D341Med (cell line): ENCODE measurements at places on chromosomes 4 and X.
A peak's percentile ranks its signal among the peaks of the same experiment; 100 is the strongest.

GRCh38 chr4:54683616-54684346 lies 26.0 kb downstream of the KIT start:
- no peak for DNase-seq

DNA sequence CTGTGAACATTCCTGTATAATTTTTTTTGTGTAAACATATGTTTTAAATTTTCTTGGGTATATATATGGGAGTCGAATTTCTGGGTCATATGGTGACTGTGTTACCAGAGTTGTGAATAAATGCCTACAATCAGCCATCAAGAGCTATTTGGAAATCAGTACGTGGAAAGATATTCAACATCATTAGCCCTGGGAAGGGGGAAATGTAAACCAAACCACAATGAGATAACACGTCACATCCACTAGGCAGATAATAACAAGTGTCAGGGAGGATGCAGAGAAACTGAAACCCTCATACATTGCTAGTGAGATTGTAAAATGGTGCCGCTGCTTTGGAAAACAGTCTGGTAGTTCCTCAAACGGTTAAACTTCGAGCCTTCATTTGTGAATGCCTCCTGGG lies 43.9 kb downstream of the LUZP4 start:
- DNase-seq: no peak

GRCh38 chrX:41001327-41001726 lies 83.9 kb upstream of the USP9X start:
- no peak for DNase-seq

DNA sequence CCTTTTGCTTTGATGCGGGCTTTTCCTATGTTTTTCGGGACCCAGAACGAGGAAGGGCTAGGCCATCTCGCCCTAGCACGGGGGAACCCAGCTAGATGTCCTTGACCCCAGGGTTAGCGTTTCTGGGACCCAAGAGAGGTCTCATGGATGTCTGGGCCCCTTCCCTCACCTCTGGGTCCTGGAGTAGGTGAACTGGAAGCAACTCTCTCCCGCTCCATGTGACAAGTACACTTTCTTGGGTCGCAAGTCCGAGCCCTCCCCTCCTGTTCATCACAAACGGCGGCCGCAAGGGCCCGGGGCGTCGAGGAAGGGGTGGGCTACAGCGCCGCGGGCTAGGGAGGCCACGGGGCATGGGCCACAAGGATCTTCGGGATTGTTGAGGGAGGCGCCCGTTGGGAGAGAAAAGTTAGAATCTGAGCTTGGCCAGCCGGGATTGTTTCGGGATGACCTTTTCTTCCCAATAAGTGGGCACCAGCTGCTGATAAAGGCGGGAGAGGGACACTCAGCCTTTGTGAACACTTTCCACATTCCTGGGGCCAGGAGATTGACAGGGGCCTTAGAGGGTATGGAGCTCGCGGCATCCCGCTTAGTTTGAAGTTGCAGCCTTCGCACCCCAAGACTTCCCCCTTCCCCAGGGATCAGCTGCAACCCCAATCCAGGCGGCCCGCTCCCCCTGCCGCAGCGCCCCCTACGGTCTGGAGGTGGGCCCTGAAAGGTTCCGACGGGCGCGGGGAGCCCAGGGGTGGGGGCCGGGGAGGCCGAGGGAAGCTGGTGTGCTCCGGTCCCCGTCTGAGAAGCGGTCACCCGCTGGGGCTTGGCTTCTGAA lies 136.9 kb upstream of the ZIC3 start:
- DNase-seq: no peak

DNA sequence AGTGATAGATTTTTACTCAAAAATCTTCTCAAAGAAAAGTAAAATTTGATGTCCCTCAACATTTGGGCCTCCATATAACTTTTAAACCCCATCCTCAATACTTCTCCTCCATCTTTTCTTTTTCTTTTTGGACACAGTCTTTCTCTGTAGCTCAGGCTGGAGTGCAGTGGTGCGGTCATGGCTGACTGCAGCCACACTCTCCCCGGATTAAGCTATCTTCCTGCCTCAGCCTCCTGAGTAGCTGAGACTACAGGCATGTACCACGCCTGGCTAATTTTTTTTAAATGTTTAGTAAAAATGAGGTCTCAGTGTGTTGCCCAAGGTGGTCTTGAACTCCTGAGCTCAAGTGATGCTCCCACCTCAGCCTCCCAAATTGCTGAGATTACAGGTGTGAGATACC lies 33.1 kb downstream of the KDM6A start:
- no peak for DNase-seq

- no peak for DNase-seq
Measured at GRCh38 chr4:137890812-137891211, 351.3 kb downstream of the SLC7A11 start.

GRCh38 chr4:87240341-87240740 lies 19.9 kb upstream of the KLHL8 start:
- DNase-seq: no peak

DNA sequence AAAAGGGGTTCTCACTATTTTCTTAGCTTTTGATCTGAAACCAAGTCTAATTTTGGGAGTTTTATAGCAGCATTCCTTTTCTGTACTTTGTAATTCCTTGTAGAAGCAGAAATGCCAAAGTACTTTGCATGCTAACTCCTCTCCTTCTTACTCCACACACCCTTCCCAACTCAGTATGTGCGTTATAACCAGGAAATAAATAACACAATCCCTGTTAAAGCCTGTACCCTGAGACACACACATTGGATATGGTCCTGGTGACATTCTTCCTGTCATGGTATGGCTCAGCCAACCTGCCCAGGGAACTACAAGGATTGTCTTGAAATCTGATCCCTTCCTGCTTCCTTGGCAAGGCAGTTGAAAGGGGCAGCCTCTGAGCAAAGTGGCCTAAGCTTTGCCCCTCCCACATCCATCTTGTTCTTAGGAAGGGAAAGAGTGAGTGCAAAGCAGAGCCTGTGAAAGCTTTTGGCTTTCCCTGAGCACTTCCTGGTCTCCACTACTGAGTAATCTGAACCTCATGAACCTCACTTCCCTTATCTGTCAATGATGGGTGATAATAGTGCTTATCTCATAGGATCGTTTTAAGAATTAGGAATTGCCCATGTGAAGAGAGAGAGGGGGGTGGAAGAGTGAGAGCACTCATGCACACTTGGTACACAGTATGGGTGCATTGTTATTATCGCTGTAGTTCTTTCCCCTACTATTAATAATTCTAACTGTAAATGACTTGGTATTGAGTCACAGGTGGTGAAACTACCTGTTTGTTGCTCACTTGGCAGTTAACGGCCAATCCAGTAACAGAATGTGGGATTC lies 109.3 kb downstream of the AFF2 start:
- DNase-seq: peak; percentile 51

- DNase-seq: no peak
Measured at GRCh38 chr4:86924811-86925210, 10.0 kb upstream of the AFF1 start.

GRCh38 chr4:22802876-22803275 lies 110.1 kb downstream of the GBA3 start:
- no peak for DNase-seq

DNA sequence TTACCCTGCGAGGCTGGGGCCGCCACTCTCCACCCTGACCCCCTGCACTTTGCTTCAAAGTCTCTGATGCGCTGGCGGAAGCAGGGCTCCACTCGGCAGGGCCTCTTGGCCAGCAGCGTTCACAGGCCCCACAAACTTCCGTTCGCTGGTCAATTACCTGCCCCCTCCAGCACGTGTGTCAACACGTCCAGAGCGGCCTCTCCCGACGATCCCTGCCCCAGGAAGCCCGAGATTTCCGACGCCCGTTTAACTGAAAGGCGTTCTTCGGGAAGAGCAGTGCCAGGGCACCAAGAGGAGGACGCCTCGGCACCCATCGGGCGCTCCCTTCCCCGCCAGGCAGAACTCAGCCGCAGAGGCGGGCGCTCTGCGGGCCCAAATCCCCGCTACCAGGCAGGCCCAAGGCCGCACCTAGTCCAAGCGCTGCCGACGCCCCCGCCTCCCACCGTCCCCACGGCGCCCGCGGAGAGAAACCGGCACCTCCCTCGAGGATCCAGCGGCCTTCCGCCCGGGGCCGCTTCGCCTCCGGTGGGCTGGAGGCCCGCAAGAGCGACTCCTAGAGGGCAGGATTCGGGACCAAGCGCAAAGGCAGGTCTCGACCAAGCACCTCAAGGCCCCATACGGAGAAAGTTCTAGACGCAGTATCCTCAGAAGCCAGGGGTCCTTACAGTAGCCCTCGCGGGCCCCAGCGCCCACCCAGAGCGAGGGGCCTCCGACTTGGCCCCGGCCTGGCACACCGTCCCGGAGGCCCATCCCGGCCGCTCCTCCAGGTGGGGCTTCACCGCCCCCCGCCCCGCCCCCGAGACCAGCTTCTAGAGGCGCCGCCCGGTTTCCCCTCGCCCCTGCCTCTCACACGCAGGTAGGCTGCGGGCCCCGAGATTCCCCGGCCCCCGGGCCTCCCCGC lies 586 bp downstream of the BCAP31 start:
- peak; percentile 66 for DNase-seq

- DNase-seq: peak; percentile 50
Measured at GRCh38 chrX:32501606-32502005, 709.7 kb downstream of the DMD start.

DNA sequence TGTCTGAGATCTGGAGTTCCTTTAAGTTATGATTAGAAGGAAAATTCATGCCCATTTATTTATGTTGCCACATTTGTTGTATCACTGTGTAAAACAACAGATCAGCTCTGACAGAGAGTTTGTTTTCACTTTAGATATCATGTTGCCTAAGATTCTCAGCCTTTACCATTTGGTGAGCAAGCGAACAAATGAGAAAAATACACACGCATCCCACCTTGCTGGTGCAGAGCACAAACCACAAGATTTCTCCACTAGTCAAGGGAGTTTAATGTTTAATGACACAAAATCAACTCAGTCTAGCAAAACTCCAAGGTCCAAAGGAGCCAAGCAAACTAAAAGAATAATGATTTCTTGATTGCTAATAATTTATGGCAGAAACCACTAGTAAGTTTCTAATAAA lies 27.7 kb downstream of the FGF5 start:
- no peak for DNase-seq

DNA sequence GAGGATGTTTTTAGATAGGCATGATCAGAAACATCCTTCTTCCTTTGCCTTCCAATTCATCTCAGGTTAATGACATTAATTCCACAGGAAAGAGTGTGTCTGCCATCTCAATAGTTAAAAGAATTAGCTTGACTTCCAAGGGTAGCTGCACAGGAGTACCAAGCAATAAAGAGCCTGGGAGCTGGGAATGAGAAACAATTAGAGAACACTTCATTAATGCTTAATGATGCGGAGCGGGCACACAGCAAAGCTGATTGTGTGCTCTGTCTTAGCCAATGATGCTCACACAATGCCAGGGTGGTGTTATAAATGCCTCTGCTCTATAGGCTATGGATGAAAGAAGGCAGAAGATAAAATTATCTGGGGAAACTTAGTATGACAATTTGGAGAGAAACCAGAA lies 1052.5 kb upstream of the LCORL start:
- DNase-seq: peak; percentile 56

DNA sequence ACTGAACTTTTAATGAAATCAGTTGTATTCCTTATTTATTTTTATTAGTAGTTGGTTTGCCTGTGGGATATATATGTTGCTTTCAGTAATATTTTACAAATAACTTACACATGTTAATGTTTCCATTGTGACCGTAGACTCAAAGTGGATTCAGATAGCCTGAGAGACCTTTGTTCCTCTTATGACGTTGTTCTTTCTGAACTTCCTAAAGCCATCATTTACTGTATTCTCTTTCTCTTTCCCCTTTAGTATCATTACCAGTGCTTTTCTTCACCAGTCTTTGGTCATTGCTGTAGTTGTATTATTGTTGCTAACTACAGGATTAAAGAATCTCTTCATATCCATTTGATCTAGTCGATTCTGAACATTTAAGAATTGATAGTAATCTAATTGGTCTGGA lies 4.3 kb downstream of the STIM2 start:
- DNase-seq: no peak

- DNase-seq: no peak
Measured at GRCh38 chr4:177222781-177223180, 86.9 kb upstream of the NEIL3 start.

- no peak for DNase-seq
Measured at GRCh38 chr4:94926936-94927335, 169.2 kb downstream of the BMPR1B start.

- no peak for DNase-seq
Measured at GRCh38 chr4:152351080-152351479, 184.8 kb downstream of the FBXW7 start.

- DNase-seq: no peak
Measured at GRCh38 chrX:68060506-68061205, 372.6 kb downstream of the OPHN1 start.

- DNase-seq: peak; percentile 77
Measured at GRCh38 chrX:153669174-153669890, 4.3 kb downstream of the PNCK start.

GRCh38 chr4:184114431-184114830 lies 103.2 kb downstream of the ENPP6 start:
- DNase-seq: no peak

- DNase-seq: no peak
Measured at GRCh38 chrX:16114611-16115010, 8.8 kb upstream of the GRPR start.

DNA sequence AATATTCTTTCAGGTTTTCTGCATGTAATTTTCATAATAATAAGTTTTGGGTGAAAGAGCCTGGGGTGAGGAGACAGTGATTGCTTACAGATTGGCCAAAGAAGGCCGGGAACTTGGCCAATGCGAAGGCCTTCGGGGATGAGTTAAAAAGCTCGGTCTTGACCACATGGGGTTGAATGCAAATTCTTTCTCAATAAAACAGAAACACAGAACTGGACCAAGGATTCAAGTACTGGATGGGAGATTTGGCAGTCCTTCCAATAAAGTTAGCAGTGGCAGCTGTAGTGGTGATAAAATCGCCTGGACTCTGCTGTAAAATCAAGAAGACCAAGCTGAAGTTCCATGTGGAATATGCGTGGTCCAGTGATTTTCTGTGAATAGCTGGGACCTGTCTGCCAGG lies 282.2 kb upstream of the KLF3 start:
- no peak for DNase-seq

DNA sequence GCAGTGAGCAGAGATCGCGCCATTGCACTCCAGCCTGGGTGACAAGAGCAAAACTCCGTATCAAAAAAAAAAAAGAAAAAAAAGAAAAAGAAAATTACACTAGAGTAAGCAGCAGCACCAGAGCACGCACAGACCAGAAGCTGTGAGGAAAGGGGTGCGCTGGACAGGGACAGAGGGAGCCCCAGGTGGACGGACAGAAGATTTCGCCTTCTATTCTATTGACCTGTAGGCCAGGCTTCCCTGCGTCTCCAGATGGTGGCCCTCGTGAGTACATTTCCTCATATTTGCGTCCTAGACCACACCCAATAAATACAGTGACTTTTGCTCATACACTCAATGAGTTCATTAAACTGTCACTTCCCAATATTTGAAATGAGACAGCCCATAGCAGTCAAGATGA lies 19.1 kb downstream of the MTNR1A start:
- DNase-seq: no peak

DNA sequence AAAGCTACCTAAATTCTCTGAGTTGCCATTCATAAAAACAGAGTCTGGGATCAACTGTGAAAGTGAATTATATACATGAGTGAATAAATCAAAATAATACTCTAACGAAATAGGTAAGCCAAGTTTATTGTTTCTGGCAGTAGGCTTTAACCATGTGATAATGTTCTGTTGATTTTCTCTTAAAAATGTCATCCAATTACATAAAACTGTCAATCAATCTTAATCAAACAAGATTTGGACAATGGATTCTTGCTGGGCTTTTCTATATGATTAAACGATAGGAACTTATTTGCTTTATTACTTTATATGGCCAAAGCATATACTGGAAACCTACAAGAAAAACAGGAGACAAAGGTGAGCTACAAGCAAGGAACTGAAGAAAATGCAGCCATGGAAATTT lies 148.8 kb downstream of the INPP4B start:
- DNase-seq: no peak

GRCh38 chr4:31187979-31188378 lies 467.8 kb downstream of the PCDH7 start:
- no peak for DNase-seq

GRCh38 chrX:152614791-152615190 lies 22.9 kb upstream of the GABRQ start:
- DNase-seq: no peak
